T-helper 22 cell (primary cell): ENCODE measurements at places on chromosomes 7 and 10.

GRCh38 chr7:3083350-3083749 is 39.7 kb upstream of the CARD11 start:
- DNase-seq = no peak

DNA sequence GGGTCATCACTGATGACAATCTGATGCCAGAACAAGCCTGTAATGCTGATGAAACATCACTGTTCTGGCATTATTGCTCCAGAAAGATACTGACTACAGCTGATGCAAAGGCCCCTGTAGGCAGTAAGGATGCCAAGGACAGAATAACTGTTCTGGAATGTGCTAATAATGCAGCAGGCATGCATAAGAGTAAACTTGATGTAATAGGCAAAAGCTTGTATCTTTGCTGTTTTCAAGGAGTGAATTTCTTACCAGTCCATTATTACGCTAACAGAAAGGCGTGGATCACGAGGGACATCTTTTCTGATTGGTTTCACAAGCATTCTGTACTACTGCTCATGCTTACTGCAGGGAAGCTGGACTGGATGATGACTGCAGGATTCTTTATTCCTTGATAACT is 18.7 kb downstream of the LCOR start:
- DNase-seq = no peak

GRCh38 chr7:155733582-155734444 is 78.5 kb downstream of the SHH start:
- DNase-seq = no peak

- DNase-seq = no peak
Observed at GRCh38 chr7:857661-858060, 18.7 kb upstream of the GET4 start.

DNA sequence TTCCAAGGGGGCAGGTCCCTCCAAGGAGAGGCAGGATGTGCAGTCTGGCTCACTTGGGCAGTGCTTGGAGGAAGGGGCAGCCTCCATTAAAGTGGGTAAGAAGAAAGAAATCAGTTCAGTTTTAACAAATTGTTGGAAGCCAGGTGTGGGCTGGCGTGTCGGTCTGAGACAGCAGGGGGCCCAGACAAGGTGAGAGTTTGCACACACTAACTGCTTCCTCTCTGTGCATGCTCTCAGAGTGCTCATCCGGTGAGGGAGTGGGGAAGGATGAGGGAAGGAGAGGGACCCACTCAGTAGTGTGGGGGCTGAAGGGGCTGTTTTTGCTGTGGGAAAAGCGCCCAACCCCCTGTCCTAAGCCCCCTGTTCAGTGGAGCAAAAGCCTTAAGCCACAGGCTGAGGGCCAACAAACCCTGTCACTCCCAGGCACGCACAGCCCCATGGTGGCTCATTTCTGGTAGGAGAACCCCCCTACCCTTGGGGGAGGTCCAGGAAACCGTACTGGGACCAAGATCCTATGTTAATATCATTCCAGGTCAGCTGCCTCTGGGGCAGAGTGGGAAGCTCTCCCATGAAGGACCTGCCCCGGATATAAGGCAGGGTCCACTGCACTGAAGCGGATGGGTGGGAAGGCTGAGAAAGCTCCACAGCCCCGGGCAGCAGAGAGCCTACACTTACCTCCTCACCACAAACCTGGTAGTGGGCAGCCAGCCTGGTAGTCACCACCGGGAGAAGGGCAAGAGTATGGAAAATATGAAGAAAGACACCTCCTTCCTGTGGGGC is 5.1 kb upstream of the PCBD1 start:
- no peak for DNase-seq

DNA sequence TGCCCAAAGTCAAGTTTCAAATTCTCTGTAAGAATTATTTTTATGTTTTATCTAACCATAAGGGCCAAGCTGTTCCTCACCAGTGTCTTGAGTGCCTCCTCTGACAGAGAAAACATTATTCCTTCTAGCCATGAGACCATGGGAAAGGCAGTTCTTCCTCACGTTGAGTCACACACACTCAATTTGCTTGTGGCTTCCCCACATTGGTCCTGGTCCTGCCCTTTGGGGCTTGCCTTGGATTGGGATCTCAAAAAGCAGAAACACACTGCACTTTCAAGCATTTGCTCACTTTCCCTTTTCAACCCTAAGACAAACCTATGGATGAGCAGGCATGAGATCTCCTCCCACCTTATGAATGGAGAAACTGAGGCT is 248.3 kb upstream of the IGFBP3 start:
- DNase-seq = no peak

GRCh38 chr7:7706101-7706511 is 12.3 kb downstream of the RPA3 start:
- no peak for DNase-seq

DNA sequence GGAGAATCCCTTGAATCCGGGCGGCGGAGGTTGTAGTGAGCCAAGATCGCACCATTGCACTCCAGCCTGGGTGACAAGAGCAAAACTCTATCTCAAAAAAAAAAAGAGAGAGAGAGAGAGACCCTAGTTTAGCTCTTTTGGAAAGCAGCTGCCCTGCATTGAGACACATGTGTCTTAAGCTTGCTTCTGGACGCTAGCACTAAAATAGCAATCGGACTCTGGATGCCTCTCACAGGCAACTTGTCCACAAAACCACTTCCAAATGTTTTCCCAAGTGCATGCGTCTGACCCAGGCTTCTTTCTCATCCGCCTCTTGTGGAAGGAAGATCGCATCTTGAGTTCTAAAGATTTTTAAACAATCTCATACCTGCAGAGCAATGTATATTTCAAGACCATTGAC is 182.7 kb downstream of the CUX1 start:
- no peak for DNase-seq

- DNase-seq = no peak
Observed at GRCh38 chr7:137354961-137355360, 11.4 kb upstream of the PTN start.

- DNase-seq = no peak
Observed at GRCh38 chr10:104732222-104732621, 91.1 kb downstream of the SORCS3 start.

DNA sequence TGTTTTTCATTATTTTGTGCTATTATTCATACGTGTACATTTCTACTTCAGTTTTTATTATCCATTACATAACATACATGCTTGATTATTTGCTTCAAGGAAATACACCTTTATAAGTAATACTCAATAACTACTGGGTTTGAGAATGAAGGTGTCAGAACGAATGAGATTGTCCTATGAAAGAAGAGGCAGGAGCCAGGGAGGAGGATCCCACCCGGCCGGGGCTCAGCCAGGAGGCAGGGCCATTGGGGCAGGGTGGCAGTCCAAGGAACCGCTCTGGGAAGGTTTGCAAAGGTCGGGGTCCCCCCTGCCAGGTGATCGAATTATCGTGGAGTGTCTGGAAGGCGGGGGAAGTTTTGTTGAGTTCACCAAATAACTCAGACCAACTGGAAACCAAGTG is 9.1 kb downstream of the TRIM56 start:
- no peak for DNase-seq

GRCh38 chr10:9807846-9808245 is 1209.8 kb upstream of the CELF2 start:
- DNase-seq = no peak

- DNase-seq = no peak
Observed at GRCh38 chr10:100652406-100653135, 92.8 kb upstream of the PAX2 start.
